ENCODE measurements at places on chromosomes 4 and X.

GRCh38 chr4:112327965-112328733, 31.0 kb downstream of the ALPK1 start:
- peak; percentile 27 for DNase-seq

DNA sequence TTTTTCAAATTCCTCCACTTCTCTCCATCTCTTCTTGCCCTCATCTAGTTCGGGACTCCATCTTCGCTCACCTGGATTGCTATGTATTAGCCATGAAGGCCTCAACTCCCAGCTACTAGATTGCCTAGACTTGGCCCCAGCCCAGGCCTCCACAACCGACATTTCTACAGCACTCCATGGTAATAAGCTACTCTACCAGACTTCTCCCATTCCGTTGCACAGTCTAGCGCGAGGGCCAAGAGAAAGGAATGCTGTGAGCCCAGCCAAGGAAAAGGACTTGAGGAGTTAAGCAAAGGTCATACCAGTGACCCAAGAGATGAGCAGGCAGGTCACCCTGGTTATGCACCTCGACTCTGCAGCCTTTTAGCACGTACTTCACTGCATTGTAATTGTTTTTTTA, 75.6 kb downstream of the SOWAHB start:
- DNase-seq, result no peak

GRCh38 chr4:38857354-38858096, 908 bp upstream of the TLR6 start:
- peak; percentile 67 for DNase-seq

DNA sequence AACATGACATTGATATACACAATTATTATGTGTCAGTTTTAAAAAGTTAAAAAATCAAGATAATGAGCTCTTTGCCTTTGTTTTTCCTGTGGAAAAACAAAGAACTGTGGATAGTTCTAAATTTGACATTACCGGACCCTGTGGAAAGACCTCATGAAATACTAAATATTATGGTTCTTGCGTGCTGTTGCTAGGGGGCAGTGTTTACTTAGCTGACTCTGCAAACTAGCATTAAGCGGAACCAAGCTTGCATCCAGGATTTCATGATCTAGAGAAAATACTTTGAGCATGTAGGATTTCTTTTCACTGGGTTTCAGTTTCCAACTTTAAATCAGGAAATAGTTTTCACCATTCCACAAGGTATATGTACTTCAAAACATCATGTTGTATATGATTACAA, 33.6 kb downstream of the CLCN4 start:
- peak; percentile 68 for DNase-seq

DNA sequence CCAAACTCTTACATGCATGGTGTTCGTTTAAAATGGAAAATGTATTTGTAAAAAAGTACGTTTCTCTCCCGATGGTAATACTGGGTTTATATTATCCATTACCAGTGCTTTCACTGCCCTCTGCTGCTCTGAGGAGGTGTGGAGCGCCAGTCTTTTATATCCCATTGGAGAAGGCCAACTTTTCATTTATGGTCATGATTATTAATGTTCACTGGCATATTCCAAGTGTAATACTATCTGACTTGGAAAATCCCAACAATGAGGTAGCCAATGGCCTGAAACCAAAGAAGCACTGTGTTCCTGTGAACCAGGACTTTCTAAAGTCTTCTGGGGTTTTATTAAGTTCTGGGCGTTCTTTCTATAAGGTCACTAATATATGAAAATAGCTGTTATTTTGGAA, 80.7 kb downstream of the SYNPO2 start:
- peak; percentile 38 for DNase-seq

DNA sequence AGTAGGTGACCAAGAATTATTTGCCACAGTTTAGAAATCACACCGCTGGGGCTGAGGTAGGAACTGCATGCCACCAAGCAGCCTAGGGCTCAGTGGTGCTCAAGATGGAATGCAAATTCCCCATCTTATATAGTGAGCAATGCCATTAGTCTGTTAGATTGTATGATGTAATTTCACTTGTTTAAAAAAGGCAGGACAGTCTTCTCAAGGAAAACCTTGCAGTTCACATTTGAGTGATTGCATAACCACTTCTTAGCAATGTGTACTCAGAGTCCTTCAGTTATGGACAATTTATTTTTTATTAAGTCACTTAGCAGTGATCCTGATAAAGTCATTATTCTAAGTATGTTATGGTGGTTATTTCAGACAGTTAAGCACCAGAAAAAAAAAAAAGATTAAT, 142.9 kb upstream of the SFRP2 start:
- no peak for DNase-seq

- DNase-seq, result no peak
Observed at GRCh38 chr4:2873329-2873728, 29.7 kb downstream of the ADD1 start.

GRCh38 chr4:136751556-136751955, 780.7 kb downstream of the PCDH18 start:
- DNase-seq, result no peak

DNA sequence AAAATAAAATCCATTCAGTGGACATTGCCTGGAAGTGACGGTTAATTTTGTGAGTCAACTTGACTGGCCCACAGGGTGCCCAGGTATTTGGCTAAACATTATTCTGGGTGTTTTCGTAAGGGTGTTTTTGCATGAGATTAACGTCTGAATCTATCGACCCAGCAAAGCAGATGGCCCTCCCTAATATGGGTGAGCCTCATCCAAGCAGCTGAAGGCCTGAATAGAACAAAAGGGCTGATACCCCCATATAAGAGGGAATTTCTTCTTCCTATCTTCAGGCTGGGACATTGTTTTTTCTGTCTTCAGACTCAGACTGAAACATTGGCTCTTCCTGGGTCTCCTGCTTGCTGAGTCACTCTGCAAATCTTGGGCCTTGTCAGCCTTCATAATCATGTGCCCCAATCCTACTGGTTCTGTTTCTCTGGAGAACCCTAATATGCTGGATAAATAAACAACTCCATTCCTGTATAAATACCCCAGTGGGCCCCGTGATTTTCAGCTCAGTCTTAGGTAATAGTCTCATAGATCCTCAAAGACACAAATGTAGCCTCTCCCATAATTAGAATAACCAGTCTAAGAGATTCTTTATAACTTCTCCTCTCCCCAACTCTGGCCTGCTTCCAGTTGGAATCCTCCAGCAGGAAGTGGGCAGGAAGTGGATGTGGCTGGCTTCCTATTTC, 33.1 kb upstream of the DDX3X start:
- DNase-seq, result peak; percentile 45

GRCh38 chrX:150616179-150616862, 47.9 kb downstream of the MTM1 start:
- no peak for DNase-seq

GRCh38 chr4:139913995-139914598, 239.9 kb downstream of the MAML3 start:
- no peak for DNase-seq

DNA sequence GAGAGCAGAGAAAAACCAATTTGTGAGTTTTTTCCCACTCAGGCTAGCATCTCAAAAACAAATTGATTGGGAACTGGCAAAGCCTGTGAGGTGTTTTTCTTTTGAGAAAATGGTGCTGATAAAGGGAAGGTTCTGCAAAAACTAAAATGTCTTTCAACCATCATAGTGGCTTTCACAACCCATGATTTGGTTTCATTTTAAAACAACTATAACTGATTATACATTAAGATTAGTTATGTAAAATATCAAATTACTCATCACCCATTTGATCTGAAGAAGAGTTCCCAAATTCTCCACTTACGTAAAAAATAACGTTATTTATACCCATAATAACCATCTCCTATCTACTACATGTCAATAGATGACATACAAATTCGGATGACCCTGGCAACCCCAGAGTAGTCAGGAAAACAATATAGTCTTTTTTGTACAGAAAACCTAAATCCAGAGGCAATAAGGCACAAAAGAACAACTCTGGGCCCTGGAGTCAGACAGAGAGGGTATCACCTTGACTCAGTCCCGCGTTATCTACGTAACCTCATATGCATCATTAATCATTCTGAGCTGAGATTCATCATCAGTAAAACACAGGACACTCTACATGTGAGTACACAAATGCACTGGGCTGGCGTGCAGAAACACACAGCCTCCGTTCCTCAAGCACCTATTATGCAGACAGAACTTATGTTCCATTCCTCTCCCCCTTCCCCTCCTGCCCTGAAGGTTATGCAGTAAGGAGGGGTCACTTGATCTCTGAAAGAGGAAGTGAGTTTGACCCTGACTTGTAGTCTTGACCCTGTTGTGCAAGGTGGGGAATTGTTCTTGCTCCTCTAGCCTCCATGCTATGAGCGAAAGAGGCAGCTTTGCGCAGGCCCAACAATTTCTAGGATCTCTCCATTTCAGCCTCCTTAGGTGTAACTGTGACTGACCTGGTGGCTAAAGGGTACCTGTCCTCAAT, 82.2 kb downstream of the SLC9A7 start:
- DNase-seq, result no peak

DNA sequence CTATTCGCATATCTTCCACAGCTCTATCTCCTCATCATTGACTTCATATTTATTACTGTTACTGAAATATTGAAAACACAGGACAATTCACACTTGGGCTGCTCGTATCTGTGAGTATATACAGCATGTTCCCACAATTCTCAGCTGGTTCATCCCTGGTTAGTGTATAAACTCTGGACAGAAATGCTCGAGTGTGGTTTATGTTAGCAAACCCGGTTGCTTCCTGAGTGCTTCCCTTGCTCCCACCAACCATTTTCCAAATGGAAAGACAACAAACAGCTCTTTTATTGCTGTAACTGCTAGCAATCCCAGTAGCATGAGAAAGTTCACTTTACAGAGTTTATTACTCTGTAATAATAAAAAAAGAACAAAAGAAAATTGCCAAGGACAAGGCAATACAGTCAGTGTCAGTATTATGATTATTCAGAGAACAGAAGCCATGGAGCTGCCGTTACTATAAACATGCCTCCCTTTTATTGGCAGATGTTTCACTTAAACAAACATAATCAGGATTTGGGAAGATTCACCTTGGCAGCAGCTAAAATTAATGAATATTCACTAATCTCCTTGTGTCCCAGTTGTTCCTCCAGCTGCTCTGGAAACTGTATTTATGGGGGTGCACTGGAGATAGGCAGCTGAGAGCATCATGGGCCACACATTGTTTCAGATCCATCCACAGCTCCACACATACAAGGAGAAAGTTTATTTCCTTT, 134.1 kb upstream of the GUCY1A1 start:
- no peak for DNase-seq

DNA sequence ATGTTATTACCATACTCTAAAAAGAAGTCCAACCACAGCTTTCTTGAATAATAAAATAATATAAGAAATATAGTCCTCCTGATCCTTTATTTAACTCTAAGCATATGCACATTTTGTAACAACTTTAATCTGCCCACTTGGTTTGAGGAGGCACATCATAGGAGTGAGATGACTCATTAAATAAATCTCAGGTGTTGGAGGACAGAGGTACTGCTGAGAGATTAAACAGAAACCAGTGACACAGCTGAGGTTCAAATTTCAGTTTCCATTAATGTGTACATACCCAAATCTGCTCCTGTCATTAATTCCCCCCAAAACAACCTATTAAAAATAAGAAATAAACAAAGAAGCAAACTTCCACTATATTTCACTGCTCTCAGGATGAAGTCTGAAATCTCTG, 211.0 kb downstream of the KCTD8 start:
- no peak for DNase-seq
